ENCODE measurements at places on chromosomes 13 and 19.

DNA sequence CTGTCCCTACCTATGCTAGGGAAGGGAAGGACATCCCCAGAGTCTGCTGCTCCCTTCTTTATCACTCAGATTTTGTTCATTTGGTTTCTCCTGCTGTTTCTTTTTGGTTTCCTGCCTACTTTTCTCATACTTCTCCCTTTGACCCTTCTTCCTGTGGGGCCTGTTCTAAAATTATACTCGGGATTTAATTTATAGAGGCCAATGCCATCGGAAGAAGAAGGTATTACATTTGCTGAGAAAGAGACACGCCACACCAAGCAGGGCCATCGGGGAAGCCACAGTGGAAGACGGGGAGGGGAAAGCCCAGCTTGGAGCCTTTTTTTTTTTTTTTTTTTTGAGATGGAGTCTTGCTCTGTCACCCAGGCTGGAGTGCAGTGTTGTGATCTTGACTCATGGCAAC, 46.8 kb upstream of the FARP1 start:
- no peaks in the 10 kb centered on the region for H3K4me1 ChIP-seq
- no peak overlapping the region for H3K4me3 ChIP-seq
- no peak for DNase-seq
- H3K27ac ChIP-seq, result no peak overlapping the region
- H3K27me3 ChIP-seq, result no peaks in the 10 kb centered on the region

- no peak overlapping the region for H3K27ac ChIP-seq
- no peak for DNase-seq
- H3K36me3 ChIP-seq, result no peaks in the 10 kb centered on the region
- peak overlapping the region; percentile 96 for H3K4me3 ChIP-seq
- H3K27me3 ChIP-seq, result no peaks in the 10 kb centered on the region
- peaks cover 33% of the 10 kb centered on the region for H3K4me1 ChIP-seq
These were observed 848 bp downstream of the C19orf44 start for GRCh38 chr19:16497042-16497441.

DNA sequence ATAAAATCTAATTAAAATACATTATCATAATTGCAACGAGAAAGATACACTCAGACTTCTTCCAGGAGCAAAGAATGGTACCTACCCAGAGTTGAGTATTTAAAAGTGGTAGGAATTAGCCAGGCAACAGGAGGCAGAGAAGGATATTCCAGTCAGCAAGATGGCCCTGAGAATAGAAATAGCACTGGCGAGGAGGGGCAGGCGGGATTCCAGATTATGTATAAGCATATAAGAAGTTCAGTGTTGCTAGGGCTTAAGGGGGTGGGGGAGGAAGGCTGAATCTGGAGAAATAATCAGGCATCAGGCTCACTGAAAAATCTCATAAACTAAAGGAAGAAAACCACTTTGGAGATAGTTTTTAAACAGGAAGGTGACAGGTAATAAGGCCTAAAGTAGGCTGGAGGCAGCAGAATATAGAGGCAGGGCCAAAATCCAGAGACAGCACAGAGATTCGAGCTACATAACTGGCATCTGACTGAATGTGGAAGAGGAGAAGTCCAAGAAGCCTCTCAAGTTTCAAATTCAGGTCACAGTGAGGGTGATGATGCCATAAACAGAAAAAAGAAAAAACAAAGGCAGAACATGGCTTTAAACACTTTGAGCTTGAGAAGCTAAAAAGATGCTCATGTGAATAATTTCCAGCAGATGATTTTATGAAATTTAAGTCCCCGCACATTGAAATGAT, 7.5 kb downstream of the KPNA3 start:
- no peaks in the 10 kb centered on the region for H3K36me3 ChIP-seq
- H3K4me3 ChIP-seq, result no peak overlapping the region
- no peaks in the 10 kb centered on the region for H3K27me3 ChIP-seq
- no peak for DNase-seq

DNA sequence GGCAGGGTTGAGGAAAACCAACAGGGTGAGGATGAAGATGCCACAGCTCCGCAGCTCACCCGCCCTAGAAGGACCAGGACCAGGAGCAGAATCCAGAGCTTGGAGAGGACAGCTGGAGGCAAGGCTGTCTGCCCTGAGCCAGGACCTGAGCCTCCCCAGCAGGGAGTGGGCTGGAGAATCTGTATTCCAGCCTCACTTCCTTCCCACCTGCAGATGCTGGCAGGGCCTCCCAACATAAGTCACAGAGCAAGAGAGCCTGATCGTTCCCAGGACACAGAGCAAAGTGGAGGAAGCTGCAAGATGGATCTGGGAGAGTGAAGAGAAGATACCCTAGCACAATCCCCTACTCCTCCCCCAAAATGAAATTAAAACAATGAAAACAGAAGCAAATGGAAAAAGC, 61.7 kb upstream of the WASF3 start:
- H3K36me3 ChIP-seq, result no peaks in the 10 kb centered on the region
- no peak overlapping the region for H3K27ac ChIP-seq
- no peak for DNase-seq
- no peaks in the 10 kb centered on the region for H3K4me1 ChIP-seq
- H3K4me3 ChIP-seq, result no peak overlapping the region
- H3K27me3 ChIP-seq, result no peaks in the 10 kb centered on the region

All from liver (tissue), 10 donors.